Right ventricle myocardium superior (tissue), 1 donor: ENCODE measurements at places on chromosomes 6 and 20.

- no peak for DNase-seq
These were observed 201.2 kb downstream of the CDH4 start for GRCh38 chr20:61453219-61453618.

- no peak for DNase-seq
These were observed 79.9 kb upstream of the FUCA2 start for GRCh38 chr6:143591441-143591840.

- DNase-seq, result no peak
These were observed 54.0 kb upstream of the IPCEF1 start for GRCh38 chr6:154410619-154411072.

- no peak for DNase-seq
These were observed 9.6 kb downstream of the JARID2 start for GRCh38 chr6:15255481-15255880.

GRCh38 chr6:148516217-148516616 is 173.6 kb downstream of the SASH1 start:
- DNase-seq, result no peak

GRCh38 chr6:156562019-156562418 is 215.2 kb upstream of the ARID1B start:
- no peak for DNase-seq

GRCh38 chr6:34239893-34240292 is 3.2 kb downstream of the HMGA1 start:
- DNase-seq, result no peak

DNA sequence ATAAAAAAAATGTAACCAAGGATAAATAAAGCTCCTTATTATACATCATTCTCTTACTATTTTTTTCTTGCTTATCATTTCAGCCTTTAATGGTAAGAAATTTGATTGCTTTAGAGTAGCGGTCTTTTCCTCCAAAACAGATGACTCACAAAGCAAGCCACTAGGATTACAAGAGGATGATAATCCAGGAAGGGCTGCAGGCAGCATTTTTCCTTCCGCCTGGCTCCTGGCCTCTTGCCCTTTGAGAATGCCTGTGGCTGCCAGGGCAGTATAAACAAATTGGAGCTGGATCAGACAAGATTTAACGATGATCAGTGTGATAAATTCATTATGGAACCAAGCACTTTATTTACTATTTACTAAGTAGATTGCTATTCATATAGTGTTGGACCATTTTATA is 9.7 kb upstream of the FBXL4 start:
- DNase-seq, result no peak

- DNase-seq, result no peak
These were observed 354.1 kb upstream of the CDH4 start for GRCh38 chr20:60897976-60898375.

- no peak for DNase-seq
These were observed 180.9 kb downstream of the MBOAT1 start for GRCh38 chr6:20031342-20031741.

GRCh38 chr6:166635013-166635970 is 8.2 kb upstream of the RPS6KA2 start:
- no peak for DNase-seq

DNA sequence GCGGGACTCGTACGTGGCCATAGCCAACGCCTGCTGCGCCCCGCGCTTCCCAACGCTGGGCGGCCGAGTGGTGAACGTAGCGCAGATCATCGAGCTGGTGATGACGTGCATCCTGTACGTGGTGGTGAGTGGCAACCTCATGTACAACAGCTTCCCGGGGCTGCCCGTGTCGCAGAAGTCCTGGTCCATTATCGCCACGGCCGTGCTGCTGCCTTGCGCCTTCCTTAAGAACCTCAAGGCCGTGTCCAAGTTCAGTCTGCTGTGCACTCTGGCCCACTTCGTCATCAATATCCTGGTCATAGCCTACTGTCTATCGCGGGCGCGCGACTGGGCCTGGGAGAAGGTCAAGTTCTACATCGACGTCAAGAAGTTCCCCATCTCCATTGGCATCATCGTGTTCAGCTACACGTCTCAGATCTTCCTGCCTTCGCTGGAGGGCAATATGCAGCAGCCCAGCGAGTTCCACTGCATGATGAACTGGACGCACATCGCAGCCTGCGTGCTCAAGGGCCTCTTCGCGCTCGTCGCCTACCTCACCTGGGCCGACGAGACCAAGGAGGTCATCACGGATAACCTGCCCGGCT is 3.4 kb downstream of the SLC32A1 start:
- peak; percentile 36 for DNase-seq

GRCh38 chr6:119313937-119314884 is 35.4 kb downstream of the MAN1A1 start:
- no peak for DNase-seq

- DNase-seq, result no peak
These were observed 46.3 kb downstream of the CYP39A1 start for GRCh38 chr6:46606338-46606737.

DNA sequence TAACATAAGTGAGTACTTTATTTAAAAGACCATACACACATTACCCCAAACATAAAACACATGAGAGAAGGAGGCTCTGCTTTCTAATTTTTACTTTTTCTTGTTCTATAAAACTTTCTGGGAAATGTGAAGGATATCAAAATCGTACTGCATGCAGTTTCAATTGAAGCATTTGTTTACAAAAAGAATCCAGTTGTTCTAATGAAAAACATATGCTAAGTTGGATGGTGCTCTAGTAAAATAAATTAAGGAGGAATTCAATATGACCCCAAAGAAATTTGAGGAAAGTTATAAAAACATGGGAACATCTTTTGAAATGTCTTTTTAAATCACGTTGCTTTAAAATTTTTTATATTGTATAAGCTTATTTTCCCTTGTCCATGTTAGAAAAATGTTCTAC is 37.6 kb downstream of the OR2B6 start:
- DNase-seq, result no peak

- DNase-seq, result no peak
These were observed 4.5 kb downstream of the FOXO3 start for GRCh38 chr6:108565091-108565766.

GRCh38 chr6:75220357-75220756 is 14.5 kb upstream of the COL12A1 start:
- DNase-seq, result no peak

DNA sequence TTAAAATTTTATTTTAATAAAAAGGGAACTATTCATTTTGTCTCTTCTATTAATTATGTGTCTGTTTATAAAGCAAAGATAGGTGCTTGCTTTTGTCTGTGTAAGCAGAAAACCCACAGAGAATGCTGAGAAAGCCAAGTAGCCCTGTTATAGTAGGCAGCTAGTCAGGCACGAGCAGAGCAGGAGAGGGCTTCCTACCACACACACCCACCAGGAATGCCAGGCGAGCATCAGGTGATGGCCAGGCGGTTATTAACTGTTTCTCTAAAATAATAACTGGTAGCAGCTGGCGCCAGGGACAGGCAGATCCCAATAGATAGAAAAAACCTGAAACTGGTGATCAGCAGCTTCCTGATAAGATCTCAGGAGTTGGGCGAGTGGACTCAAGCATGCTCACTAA is 15.7 kb downstream of the C6orf15 start:
- no peak for DNase-seq

DNA sequence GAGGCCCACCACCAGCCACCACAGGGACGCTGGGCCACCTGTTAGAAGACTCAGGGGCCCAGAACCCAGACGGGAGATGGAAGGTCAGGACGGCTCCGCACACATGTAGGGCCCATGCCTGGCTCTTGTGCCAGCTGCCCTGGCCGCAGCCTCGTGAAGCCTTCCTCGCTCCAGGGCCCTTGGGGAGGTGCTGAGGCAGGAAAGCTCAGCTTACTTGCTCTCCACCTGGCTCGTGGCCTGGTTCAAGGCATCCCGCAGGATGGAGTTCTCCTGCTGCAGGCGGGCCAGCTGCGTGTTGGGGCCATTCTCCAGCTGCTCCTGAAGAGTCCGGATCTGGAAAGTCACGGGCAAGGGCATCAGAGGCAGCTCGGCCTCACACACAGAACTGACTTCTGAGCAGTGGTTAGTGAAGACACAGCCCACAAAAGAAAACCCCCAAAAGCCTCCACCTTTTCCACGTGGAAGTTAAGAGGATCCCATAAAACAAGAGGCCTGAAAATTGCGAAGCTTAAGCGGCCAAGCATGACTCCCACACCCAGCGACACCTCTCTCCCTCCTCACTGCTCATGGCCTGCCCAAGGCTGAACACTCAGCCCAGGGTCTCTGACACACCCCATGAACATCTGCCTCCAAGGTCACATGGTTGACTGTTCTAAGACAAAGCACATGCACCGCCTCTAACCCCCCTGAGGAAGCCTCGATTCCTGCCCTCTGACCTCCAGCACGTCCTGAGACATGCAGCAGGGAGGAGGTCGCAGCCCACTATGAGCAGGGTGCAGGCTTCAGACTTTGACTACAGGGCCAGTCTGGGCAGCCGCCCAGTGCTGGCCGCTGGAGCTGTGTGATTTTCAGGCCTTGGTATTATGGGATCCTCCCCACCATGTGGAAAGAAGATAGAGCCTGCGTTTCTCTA is 46.5 kb downstream of the RRBP1 start:
- DNase-seq, result peak; percentile 72

GRCh38 chr6:89963391-89963790 is 69.1 kb downstream of the GJA10 start:
- no peak for DNase-seq
